ENCODE measurements at places on chromosomes 12 and 14. TPM values are rescaled to one million over a fixed set of nuclear protein-coding genes. Genes with fewer than 3 reads are reported as not detected.

RNU7-1 gene
- not detected for total RNA-seq

GRCh38 chr12:131928080-131928710 lies 881 bp upstream of the PUS1 start:
- no peak for DNase-seq

DNA sequence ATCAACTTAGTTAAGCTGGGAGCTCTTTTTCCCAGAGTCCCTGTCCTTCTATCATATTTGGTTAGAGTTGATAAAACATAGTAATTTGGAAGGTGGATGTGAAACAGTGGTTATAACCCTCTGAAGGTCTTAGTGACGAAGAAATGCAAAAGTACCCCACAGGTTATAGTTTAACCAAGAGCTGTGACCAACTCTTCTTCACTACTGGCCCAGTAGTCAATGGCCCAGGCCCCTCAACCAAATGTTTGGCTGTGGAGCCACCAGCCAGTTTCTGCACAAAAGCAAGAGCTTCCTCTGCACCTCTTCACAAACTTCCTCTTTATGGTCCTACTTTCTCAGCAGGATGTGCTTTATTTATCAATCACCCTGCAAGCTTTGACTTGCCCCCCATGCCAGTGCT lies 132.6 kb downstream of the BMP4 start:
- DNase-seq, result no peak

- DNase-seq, result peak; percentile 70
These were observed 2.1 kb upstream of the INHBE start for GRCh38 chr12:57452937-57453509.

DNA sequence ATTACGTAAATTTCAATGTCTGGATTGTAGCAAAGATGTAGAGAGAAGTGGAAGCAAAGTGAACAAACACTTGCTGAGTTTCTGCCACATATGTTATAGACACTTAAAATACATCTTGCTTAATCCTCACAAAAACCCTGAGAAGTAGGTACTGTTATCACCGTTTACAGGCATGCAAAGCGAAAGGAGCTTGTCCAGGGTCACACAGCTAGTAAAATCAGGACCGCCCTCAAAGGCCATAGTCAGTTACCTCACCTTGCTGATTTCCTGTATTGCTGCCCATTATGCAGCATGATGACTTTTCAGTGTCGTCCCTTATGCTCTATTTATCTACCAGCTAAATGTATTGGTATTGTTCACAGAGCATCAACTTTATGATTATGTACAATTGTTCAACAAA lies 39.8 kb downstream of the TRHDE start:
- DNase-seq, result no peak
